ENCODE measurements at places on chromosomes 6 and 20. TPM values are rescaled to one million over a fixed set of nuclear protein-coding genes. Genes with fewer than 3 reads are reported as not detected.

The VGLL2 gene
- not detected for total RNA-seq

The RBPJL gene
- total RNA-seq: not detected

The STX16 gene
- total RNA-seq: 49.2 TPM

DNA sequence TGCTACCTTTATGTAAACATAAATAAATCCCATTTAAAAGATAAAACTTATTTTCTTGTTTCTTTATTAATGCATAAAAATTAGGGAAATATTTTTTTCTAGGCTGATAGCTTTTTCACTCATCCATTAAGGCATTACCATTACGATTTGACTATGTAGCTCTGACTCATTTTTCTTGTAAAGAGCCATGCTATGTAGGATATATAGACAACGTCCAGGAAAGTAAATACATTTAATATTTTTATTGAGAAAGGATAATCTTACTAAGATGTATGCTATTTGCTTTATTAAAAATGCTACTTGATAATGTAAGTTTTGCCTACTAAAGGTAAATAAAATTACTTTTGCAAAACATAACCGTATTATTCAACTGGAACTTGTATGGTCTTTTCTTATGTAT lies 19.2 kb upstream of the KIAA1586 start:
- no peak for DNase-seq

- DNase-seq: no peak
These were observed 128.4 kb upstream of the JAG1 start for GRCh38 chr20:10802236-10802635.

DNA sequence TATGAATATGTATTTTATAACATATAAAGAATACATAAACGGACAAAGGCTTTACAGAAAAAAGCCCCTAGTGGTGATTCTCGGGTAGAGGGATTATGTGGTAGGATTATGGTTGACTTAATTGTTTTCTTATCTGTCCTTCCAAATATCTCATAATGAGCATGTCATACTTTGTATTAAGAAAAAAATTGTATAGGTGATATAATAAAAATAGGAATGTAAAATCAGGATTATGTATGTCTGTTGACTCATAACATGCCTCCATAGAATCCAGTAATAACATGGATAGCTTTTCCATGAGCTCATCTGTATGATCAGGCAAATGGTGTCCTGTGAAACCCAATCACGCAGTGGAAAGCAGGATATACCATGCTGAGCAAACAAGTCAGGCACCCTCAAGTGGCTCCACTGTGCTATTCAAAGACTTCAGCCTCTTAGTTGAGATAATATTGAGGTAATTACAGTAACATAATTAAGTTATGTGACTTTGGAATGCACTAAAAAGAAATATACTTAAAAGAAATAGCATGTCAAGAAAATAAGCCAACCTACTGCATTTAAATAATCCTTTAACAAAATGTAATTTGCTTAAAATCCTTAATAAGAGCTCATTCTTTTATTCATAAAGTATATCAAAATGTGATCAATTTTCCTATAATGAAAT lies 39.6 kb upstream of the PRELID3B start:
- no peak for DNase-seq

- no peak for DNase-seq
These were observed 44.0 kb downstream of the SMPDL3A start for GRCh38 chr6:122833021-122833491.

DNA sequence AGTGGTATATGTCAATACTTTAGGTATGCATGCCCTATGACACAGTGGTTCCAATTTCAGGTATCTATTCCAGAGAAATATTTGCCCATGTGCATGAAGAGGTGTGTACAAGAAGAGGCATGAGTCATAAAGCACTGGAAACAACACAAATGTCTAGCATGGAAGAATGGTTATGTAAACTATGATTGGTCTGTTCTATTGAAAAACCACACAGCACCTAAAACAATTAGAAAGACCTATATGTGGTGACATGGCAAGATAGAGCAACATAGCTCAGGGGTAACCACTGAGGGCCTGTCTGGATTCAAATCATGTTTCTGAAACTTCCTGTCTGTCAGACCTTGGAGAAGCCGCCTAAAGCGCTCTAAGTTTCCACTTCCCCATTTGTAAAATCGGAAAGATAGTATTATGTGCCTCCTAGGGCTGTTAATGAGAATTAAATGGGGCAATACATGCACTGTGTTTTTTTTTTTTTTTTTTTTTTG lies 76.0 kb upstream of the SHLD1 start:
- DNase-seq: no peak

Data from esophagus squamous epithelium (tissue), 5 donors.